ENCODE measurements at places on chromosomes 16 and 17.

DNA sequence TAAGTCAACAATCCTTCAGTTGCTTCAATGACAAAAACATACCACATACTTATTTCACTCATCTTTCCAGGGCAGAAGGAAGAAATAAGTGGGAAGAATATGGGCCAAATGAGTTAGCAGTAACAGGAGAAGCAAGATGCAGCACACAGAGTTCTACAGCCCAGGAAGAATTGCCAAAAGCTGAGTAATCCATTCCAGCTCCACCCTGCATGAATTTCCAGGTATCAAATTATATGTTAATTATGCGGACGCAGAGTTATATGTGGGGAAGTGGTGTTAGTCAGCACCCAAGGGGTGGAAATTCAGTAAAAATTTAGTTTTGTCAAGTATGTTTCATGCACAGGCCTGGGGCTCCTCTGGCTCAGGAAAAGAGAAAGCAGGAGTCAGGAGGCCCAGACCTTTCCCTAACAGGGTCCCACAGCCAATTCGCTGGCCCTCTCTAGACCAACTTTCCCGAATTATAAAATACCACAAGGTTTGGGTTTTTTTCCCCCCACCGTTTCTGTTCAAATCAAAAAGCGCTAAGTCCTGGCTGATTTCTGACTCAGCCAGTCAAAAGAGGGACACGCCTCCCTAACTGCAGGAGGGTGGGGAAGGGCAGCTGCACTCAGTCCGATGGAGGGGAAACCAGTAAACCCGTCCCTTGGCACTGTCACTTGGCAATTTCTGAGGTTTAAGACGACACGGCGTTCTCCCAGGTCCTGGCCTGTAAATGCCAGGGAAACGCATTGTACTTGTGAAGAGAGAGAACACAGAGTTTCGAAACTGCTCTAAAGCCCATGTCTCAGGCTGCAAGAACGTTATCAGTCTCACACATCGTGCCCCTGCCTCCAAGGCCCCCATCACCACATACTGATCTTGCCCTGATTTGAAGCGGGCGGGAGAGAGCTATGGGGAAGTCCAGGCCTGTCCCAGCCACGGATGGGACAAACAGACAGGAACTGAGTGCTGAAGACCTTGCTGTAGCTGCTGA, 58.1 kb downstream of the ZFHX3 start:
- peak; percentile 96 for DNase-seq

- DNase-seq: no peak
Observed at GRCh38 chr16:72221630-72222024, 49.7 kb upstream of the PMFBP1 start.

GRCh38 chr16:49638673-49639610, 217.0 kb downstream of the ZNF423 start:
- no peak for DNase-seq

DNA sequence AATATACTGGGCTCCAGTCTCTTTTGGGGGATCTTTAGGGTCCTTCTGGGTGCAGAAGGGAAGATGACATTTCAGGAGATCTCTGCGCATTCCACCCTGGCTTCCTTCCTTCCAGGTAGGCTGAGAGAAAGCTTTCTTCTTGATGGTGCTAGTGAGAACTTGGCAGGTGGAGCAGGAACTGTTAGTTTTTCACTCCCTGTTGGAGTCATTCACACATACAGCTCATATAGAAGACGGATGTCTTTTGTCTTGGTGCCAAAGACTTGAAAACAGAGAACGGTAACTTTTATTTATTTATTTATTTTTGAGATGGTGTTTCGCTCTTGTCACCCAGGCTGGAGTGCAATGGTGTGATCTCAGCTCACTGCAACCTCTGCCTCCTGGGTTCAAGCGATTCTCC, 43.9 kb downstream of the PITPNC1 start:
- DNase-seq: no peak

DNA sequence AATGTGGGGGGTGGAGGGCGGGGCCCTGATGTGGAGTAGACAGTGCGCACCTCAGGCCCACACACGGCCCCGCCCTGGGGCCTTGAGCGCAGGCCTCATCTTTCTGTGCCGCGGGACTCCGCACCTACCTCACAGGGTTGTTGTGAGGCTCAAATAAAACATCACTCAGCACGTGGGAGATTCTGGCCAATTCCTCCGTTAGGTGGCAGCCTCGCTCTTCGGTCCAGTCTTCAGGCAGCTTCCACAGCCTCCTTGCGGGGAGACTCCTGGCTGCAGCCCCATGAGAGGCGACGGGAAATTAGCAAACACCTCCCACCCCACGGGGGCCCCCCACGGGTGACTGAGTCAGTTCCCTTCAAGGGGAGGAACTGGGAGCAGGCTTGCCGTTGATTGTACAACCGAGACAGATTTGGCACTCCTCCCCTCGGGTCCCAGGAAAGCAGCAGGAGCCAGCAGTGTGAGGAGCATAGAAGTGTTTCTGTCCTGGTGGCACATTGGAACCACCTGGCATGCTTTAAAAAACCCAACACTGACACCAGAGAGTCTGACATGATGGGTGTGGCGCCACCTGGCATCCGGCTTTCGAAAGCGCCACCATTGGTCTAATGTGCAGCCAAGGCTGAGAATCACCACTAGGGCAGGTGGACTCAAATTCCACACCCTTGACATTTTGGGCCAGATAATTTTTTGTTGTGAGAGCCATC, 7.6 kb downstream of the MRM1 start:
- DNase-seq: peak; percentile 71

DNA sequence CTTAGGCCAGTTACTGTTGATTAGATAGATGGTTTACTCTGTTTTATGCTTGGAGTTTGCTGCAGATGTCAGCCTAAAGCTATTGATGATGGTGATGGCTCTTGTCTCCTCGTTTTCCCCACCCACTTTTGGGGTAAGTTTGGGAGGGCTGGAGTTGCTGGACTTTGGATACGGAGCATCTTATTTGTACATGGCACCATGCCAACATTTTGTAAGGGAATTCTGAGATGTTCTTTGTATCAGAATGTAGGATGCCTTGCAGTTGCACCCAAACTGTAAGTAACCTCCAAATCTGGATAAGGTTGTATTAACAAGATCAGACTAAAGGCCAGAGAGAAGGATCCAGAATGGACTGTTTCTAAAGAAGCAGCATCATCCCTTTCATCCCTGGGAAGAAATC, 551.9 kb upstream of the ZFHX3 start:
- DNase-seq: no peak

- no peak for DNase-seq
Observed at GRCh38 chr17:57752031-57752905, 7.2 kb upstream of the CCDC182 start.

GRCh38 chr16:78211946-78212345, 112.5 kb downstream of the WWOX start:
- no peak for DNase-seq

DNA sequence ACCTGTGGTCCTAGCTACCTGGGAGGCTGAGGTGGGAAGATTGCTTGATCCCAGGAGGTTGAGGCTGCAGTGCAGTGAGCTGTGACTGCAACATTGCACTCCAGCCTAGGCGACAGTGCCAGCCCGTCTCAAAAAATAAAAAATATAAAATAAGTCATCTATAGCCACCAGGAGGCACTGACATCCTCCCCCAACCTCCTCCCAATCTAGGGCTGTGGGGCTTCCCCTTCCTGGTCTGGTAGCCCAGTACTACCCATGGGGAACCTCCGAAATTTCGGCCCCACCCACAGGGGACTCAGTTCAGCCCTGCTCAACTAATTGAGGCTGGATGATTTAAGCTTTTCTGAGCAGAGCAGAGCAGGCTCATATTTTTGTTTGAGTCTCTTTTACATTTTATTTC, 3.2 kb downstream of the ZSCAN10 start:
- DNase-seq: no peak

- peak; percentile 94 for DNase-seq
Observed at GRCh38 chr17:77420804-77421629, 280.2 kb downstream of the SEC14L1 start.

GRCh38 chr16:51522902-51523301, 371.8 kb upstream of the SALL1 start:
- no peak for DNase-seq

DNA sequence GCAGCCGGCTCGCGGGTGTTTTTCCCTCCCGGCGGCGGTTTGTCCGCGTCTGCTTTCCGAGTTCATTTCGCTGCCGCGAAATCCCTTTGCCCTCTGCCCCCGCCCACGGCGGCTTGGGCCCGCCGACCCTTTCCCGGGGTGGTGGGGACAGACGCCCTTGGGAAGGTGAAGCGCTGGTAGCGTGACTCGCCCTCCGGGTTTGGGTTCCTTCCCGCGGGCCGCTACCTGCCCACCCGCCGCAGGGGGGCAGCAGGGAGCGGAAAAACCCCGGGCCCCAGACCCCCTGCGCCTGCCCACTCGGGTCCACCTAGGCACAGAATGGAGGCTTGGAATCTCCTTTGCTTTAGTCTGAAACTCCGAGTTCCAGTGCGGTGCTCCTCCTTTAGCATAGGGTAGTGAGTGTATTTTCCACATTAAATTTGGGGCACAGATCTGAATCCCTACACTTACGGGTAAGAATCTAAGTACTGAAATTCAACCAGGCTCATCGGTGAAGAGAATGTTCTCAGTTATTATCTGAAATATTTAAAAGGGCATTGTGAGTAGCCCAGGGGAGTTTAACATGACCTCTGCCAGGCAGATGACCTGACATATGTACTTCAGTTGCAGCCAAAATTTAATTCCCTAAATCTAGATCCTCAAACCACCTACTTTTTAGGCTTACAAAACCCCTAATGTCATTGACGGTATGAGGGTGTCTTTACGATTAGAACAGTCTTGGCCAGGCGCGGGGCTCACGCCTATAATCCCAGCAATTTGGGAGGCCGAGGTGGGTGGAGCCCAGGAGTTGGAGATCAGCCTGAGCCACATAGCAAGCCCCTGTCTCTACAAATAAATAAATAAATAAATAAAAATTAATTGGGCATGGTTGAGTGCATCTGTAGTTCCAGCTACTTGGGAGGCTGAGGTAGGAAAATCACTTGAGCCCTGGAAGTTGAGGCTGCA, 1.0 kb downstream of the NME2 start:
- DNase-seq: peak; percentile 56

DNA sequence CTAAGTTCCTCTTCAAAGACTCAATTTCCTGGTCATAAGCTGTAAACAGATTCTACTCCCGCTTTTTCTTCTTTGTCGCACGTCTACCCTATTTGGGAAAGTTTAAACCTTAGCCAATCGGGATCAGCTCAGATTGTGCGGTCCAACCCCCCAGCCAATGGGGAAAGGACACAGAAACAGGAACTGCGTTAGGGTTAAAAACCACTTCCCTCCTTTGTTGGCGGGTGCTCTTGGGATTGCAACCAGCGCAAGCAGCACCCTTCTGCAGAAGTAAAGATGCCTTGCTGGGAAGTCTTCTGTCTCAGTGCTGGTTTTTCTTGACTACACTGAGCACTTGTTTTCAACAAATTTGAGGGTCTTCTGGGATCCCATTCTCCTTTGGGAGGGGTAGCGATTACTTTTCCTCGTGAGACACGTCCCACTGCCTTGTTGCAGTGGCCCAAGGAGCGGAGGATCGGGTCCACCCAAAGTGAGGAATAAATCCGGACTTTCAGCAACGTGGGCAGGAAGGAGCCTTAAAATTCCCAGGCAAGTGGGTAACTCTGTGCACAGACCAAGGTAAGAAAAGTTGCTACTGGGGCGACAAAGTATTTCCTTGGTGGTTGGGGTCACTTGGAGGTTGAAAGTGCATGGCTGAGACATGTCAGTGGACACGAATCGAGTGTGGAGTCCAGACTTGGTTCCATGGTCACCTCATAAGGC, 1.0 kb upstream of the YPEL3 start:
- DNase-seq: no peak

DNA sequence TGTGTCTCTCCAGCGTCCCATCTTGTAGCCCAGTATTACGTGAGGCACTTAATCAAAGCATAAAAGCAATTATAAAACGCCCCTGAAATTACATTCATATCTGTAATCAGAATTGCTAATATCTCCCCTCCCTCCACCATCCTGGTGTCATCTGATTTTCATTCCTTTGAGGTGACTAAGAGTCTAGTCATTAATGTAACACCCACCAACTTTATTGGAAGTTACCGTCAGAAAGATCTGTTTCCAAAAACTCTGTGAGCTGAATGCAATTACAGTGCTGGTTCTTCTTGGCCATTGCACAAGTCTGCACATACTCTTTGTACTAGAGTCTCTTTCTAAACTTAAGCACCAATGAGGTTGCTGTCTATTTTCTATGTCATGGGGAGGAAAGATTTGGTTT, 12.5 kb upstream of the MAF start:
- no peak for DNase-seq

GRCh38 chr17:37702598-37702997, 42.3 kb downstream of the HNF1B start:
- peak; percentile 83 for DNase-seq

DNA sequence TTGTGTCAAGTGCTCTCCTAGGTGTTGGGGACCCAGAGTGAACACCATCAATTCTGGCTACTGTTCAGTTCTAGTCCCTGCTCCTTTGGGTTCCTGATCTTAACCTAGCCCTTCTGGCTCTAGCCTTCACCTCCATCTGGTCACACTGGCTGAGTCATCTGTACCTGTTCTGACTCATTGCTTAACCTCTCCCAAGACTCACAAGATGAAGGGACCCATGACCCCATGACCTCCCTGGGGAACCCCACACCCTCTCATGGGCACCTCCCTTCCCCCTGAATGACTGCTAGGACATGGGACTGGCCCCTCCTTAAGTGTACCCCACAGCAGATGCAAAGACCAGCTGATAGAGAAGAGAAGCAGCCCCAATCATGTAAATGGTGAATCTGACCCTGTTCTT, 345.8 kb upstream of the CDH5 start:
- peak; percentile 52 for DNase-seq

DNA sequence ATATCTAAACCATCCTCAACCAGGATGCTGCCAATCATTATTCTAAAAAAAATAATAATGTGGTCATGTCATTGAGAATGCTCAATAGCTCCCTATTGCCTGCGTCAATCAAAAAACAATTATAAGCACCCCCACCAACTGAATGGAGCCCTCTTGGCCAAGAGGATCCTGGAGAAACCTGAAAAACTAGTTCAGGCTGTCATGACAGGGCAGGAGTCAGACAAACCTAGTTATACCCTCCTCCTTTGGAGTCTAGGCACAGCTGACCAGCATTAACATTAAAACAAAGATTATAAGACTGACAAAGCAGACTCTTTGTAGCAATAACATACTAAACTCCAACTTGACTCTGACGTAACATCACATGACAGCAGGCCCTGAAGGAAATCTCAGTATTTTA, 119.2 kb upstream of the CCL2 start:
- DNase-seq: no peak

- no peak for DNase-seq
Observed at GRCh38 chr17:45997166-45997565, 1.9 kb upstream of the STH start.

- no peak for DNase-seq
Observed at GRCh38 chr17:5581655-5582054, 2.7 kb downstream of the NLRP1 start.

DNA sequence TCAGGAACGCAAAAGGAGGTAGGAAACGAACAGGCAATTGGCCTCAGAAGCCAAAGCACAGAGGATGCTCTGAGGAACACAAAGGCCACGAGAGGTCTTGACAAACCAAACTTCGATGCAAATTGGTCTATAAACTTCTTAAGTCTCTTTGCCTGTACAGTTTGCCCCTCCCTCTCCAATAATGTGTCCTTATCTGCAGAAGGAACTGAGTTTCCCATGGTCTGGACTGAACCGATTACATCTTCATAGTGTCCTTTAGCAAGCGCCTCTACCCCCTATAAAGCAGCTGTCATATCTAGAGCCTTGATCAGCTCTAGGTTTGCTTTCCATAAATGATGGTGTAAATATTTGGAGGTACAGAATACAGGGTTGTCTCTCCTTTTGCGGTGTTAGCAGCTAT, 3.1 kb upstream of the CDRT4 start:
- no peak for DNase-seq

- DNase-seq: peak; percentile 82
Observed at GRCh38 chr17:78865682-78866390, 25.2 kb upstream of the USP36 start.

- DNase-seq: no peak
Observed at GRCh38 chr17:48441231-48441711, 11.3 kb upstream of the SKAP1 start.
